ENCODE measurements at places on chromosomes 11 and 22.

DNA sequence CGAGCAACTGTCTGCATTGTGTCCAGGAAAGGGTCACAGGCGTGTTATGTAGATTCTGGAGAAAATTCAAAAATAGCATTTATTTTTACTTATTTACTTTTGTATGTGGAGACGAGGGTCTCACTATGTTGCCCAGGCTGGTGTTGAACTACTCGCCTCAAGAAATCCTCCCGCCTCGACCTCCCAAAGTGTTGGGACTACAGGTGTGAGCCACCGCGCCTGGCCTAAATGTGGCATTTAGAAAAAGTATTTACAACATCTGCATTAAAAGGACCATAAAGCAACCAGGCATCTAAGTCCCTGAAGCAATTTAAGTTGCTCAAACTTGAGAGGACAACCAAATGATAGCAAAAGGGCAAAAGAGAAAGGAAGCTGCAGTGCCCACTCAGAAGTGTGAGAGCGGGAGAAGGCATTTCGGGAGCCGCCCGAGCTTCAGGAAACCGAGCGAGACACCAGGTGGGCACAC is 595 bp downstream of the TRIM66 start:
- no peak for DNase-seq

GRCh38 chr11:94196363-94196762 is 67.7 kb downstream of the PANX1 start:
- no peak for DNase-seq

DNA sequence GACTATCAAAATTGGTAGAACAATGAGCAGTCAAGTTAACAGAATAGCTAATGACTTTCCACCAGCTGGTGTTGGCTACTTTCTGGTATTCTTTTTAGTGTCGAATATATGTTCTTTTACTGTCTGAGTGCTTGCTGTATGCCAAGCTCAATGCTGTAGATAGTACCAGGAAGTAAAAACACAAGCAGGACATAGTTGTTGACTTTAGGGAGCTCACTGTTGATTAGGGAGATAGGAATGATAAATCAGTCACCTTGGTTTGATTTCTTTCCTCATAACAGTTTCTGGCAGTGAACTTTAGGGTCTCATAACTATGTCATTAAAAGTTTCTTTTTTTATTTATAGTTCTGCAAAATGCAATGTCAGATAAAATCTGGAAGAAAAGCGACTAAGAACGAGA is 9.0 kb downstream of the HMGXB4 start:
- DNase-seq: no peak

DNA sequence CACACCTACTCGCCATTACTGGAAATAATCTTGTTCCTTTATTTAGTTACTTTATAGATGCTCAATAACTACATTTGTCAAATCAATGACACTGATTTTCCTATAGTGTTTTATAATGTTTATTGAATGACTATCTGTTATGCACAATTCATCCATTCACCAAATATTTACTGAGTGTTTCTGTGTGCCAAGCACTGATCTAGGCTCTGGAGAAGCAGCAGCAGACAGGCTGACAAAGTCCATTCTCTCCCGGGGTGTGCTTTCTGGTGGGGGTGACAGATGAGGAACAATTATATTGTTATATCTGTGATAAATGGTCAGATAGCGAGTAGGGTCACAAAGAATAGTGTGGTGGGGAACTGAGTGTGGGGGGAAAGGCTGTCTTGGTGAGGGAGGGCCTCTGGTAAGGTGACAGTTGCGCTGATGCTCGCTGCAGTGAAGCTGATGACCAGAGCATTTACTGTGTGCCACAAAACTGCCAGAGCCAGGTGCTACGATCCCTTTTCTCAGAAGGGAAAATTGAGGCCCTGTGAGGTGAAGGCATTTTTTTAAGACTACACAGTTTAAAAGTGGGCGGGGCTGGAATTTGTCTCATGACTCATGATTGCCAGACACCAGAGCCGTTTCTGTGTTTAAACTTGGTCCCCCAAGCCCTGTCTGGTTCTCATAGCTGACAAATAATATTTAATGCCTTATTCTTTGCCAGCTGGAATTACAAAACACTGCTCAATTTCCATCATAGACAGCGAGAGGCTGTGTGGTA is 10.2 kb downstream of the PACS1 start:
- peak; percentile 45 for DNase-seq

DNA sequence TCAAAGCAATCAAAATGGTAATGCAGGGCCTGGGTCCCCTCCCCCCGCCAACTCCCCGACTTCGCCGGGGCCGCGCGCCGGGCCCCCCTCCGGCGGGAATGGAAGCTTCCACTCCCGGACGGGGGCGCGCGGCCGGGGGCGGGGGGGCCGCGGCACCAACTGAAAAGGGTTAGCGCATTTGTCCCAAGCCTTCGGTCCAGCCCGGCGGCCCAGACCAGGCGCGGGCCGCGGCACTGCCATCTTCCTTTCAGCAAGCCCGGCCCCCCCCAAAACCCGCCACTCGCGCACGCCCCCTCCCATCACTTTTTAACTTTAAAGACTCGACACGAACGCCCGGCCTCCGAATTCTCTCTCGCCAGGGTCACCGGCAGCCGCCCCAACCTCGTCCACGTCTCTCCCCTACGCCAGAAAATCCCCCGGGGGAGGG is 2.8 kb downstream of the PHF21B start:
- no peak for DNase-seq

GRCh38 chr11:73087730-73088129 is 54.4 kb downstream of the FCHSD2 start:
- DNase-seq: no peak

GRCh38 chr11:37442576-37442975 is 844.5 kb upstream of the RAG2 start:
- no peak for DNase-seq
